IPS-NIHi11 (cell line): ENCODE measurements at places on chromosomes 6 and 20.

GRCh38 chr20:37456948-37457347, 64.1 kb upstream of the NNAT start:
- DNase-seq, result no peak

GRCh38 chr20:29430531-29430930, 1826.9 kb upstream of the DEFB115 start:
- DNase-seq, result no peak

DNA sequence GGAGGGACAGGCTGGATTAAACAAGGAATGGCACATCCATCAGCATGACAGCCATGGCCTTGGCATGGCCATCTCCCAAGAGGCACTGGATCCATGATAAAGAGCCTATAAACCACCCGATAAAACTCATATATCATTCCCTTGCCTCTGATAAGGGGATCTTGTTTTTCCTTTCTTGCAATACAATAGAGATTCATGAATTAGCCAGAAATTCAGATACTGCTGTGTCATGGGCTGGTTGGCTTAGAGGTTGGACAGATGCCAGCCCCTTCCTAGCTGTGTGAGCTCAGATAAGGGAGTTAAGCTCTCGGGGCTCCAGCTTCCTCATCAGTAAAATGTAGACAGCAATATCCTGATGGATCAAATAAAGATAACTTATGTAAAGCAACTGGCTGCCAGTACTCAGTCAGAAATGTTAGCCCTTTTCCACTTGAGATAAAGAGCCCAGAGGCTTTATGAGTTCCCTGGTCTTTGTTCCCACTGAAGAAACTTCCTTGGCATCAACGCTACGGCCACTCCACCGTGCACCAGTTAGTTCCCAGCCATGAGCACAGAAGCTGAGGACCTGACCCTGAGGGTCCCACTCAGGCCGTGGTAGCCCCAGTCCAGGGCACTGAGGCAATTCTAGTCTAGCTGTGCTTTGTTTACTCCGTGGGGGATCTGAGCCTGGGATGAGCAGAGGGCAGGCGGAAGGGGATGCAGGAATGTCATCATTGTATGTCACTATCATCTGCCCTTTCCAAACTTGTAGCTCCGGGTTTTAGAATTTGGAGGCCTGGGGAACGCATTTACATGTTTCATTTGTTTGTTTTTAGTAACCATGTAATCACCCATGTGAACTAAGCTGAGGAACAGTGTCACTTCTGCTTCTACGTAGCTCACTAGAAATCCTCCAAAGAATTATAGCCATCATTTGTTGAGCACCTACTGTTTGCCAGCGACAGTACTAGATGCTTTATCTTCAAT, 67.2 kb upstream of the TBC1D7 start:
- no peak for DNase-seq

- DNase-seq, result peak; percentile 50
Measured at GRCh38 chr6:116010790-116011401, 49.8 kb downstream of the FRK start.

- DNase-seq, result no peak
Measured at GRCh38 chr6:88655586-88655985, 307.8 kb downstream of the RNGTT start.

- DNase-seq, result no peak
Measured at GRCh38 chr6:94956910-94957309, 620.4 kb upstream of the MANEA start.

DNA sequence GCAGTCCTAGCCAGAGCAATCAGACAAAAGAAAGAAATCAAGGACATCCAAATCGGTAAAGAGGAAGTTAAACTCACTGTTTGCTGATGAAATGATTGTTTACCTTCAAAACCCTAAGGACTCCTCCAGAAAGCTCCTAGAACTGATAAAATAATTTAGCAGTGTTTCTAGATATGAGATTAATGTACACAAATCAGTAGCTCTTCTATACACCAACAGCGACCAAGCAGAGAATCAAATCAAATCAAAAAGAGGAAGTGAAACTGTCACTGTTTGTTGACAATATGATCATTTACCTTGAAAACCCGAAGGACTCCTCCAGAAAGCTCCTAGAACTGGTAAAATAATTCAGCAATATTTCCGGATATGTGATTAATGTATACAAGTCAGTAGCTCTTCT, 21.7 kb downstream of the SERPINB9 start:
- no peak for DNase-seq

DNA sequence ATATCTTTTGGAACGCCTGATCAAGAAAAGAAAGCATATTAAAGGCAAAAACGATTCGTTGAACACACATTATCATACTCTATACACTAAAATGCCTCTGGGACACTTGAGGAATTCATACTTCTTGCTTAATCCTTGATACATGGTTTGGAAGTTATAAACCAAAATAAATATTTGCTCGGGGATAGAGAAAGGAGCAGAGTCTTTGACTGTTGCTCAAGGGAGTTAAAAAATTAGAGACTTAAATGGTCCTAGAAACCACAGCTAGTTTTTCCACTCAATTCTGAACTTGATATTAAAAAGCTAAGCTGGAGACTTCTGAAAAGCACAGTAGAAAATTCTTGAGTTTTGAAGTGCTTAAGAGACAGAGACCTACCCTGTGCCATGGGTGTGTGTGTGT, 98.9 kb downstream of the BCKDHB start:
- no peak for DNase-seq

GRCh38 chr6:11971154-11971553, 41.0 kb upstream of the HIVEP1 start:
- DNase-seq, result no peak

DNA sequence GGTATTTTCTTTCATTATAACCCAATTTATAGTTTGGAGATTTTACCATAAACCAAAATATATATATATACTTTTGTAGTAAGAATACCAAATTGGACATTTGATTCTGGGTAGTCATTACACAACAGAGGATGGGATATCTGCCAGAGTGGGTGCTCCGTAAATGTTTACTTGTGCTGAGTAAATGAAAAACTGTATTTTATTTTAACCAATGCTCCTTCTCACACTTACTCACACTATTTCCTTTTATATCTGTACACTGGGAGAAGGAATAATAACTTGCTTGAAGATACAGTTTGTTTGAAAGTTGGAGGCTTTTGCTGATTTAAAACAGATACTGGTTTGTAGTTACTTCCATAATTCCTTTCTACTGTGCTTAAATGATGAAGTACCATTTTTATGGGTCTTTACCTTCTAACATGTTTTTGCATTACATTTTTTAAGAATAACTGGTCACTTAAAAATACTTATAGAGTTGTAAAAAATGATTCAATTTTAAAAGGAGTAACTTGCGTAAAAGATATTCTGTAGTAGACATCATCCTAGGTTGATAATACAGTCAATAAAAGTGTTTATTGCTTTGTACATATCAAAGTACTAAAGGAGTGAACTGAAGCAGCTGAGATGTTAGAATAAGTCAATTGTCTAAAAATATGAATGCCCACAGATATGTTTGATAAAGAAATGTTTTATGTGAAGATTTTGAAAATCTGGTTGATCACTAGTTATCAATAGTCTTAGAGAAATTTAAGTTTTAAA, 411.7 kb downstream of the UTRN start:
- DNase-seq, result no peak

DNA sequence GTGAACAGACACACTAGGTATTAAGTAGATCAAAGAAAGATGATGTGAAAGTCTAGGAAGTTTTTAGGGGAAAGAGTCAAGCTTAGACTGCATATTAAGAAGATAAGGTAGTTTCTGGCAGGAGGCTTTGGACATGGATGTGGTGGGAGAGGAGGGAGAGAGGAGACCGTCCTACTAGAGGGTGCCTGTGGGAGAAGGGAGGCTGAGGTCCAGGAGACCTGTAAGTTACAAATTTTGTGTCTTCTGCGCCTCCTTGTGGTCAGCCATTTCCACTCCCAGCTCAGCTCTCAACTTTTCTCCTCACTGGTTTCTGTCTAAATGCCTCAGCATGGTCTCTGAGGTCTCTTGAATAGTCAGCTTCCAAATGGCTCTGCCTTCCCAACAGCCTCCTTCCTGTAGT, 193.5 kb downstream of the UNC5CL start:
- DNase-seq, result peak; percentile 84

DNA sequence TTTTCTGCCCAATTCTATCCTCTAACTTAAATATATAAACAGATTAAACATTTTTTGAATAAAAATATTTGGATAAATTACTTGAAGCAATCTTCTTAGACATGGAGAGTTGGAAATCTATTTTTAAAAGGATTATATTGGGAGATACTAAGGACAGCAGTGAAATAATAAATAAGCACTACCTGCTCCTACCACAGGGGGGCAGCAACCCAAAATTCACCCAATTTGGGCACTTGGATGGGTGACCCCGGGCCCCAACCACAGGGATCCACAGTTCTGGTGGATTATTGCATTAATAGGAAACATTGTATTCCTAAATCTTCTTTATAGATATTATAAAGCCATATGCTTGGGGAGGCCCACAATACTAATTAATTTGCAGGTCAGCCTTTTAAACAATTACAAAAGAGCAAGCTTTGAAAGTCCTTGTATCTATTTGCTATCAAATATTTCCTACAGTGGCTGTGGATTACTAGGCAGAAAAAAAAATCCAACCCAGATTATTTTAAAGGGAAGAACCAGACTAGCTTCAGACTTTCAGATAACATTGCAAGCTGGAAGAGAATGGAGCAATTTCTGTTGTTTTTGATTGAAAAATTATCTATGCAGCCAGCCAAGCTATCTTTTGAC, 66.4 kb upstream of the PDE10A start:
- peak; percentile 79 for DNase-seq

DNA sequence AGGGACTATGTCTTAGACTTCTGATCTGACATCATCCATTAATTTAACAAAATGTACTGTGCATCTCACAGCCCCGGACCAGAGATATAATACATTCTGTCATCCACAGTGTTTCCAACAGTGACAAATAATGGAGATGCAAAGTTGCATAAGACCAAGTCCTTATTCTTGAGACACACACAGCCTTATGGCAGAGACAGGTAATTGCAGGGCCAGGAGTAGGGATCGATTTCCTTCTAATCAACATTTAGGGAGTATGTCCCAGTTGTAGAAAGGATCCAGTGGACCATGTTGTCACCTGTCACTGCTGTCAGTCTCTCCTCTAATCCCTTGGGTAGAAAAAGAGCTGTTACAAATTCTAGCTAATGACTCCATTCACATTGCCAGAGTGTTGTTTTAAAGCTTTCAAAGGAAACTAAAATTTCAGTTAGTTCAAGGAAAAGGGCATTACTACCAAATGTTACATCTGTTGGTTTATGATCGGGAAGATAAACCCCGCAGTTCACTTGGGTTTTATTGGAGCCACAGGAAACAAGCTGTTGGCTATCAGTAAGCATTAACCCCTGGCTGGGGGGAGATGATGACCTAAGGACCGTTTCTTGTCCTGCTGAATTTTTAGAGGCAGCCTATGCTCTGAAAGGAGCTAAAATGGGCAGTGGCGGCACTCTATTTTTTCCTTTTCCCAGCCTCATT, 111.4 kb upstream of the ATXN1 start:
- peak; percentile 29 for DNase-seq

- DNase-seq, result no peak
Measured at GRCh38 chr6:4773181-4773580, 3.0 kb upstream of the CDYL start.

GRCh38 chr6:19322691-19323485, 514.3 kb upstream of the ID4 start:
- no peak for DNase-seq

DNA sequence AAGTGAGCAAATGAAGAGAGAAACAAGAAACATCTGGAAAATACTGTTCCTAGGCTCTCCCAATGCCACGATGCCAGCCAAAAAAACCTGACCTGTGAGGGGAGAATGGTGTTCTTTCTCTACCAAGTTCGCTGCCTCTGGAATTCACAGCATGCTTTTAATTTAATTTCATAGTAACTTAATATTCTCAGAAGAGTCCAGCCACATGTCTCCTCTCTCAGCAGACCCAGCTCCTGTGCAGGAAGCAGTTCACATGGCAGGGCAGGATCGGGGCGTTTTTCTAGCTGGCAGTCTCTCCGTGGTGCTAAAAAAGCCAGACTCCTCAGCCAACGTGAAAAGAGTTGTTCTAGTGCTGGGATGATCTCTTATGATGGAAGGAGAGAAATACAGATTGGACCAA, 57.5 kb downstream of the BFSP1 start:
- DNase-seq, result no peak

DNA sequence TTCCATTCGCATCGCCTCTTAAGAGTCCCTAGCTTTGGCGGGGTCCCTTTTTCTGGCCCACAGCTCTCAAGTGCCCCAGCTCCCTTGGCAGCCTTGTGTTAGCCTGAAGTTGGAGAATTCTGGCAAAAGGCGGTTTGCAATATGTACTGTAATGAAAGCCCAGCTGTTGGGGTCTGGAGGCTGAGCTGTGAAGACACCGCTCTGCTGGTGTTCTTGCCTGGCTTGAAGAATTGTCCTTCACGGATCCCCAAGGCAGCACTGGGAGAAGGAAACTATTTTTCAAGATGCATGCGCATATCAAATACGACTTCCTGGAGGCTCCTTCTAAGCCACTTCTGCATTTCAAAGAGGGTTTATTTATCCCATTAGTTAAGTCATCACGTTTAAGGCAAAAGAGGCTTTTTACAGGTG, 21.4 kb upstream of the CITED2 start:
- no peak for DNase-seq

DNA sequence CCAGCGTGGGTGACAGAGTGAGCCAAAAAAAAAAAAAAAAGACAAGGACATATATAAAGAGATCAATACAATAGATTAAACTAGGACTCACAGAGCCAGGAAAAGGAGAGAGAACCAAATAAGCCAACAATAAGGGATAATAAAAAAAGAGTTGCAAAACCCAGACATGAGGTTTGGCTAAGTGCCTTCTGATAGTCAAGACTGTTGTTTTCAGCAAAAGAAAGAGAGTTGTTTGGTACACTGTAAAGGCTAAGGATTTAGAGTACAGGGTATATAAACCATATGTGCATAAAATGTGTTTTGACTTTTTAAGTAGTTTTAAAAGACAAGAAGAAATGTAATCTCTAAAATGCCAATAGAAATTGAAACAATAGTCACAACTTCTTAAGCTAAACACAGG, 42.8 kb downstream of the RPF2 start:
- no peak for DNase-seq

DNA sequence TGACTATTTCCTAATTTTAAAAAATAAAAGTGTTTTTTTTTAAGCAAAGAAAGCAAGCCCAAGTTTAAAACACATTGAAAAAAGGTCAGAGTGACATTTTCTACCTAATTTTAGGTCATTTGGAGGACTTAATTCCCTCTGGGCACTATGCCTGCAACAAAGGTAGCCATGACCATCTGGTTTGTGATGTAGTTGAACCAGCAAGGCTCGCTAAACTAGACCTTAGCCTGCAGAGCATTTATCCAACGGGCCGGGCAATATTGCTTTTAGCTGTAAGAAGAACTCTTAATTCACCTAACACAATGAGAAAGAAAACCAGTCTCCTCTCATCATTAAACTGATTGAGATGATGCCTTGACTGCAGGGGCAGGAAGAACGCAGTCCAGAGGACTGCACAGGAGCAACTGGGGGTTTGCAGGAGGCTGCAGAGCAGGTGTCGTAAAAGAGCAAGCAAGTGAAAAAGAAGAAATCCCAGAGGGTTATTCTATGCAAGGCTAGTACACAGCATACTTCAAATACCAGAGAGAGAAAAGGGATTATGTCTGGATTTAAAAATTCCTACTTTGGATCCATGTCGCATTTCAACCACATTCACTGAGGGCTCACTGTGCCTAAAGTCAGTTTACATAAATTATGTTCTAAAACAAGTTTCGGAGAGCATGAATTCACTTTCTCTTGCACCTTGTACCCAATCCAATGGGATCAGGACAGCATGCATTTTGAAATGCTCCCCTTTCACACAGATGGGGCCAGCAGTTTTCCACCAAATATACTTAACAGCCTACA, 12.8 kb downstream of the TRAF3IP2 start:
- DNase-seq, result no peak
